Activated CD8-positive, alpha-beta T cell treated with anti-CD3 and anti-CD28 coated beads, Interleukin-2, amount 10 ng/mL, durations not matched to agents 7 days and 5 days (primary cell): ENCODE measurements at places on chromosomes 6 and 20. TPM values are rescaled to one million over a fixed set of nuclear protein-coding genes. Genes with fewer than 3 reads are reported as not detected.

MUC22 gene
- not detected for total RNA-seq

DNA sequence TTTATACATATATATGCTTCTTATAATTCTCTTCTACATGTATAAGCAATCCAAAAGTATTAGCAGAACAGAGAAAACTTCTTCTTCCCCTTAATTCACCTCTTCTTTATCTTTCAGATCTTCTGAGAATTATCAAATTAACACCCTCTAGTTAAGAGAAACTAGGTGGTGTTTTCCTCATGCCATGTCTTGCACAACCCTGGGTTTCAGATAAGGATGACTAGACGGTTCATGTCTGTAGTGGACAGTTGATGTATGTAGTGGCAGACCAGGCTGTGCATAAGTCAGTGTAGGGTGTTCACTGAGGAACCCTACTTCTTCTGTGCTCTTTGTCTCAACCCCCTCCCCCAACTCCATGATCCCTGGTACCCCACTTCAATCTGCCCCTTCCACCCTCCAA is 187.3 kb downstream of the SAMD5 start:
- no peak for DNase-seq

- DNase-seq = no peak
These were observed 142.2 kb upstream of the AFDN start for GRCh38 chr6:167684276-167685104.

GRCh38 chr6:118902726-118903125 is 8.8 kb downstream of the ASF1A start:
- no peak for DNase-seq
